ENCODE measurements at places on chromosomes 5 and 9.

DNA sequence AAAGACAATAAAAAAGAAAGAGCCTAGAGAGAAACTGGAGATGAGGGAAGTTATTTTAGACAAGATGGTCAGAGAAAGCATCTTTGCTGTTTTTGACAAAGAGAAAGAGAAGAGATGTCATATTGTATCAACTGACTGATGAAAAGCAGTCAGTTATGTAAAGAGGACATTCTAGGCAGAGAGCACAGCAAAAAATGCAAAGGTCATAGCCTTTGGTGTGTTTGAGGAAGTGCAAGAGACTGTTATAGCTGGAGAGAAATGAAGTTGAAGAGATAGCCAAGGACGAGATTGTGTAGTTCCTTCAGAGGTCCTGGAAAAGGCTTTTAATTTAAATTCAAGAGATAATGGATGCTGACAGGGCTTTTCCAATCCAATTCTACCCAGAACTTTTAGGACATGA, 342.4 kb downstream of the RASEF start:
- no peak for DNase-seq

- DNase-seq = peak; percentile 21
Measured at GRCh38 chr5:145499483-145499882, 335.7 kb downstream of the PRELID2 start.

- DNase-seq = no peak
Measured at GRCh38 chr9:16308645-16309044, 561.8 kb downstream of the BNC2 start.

DNA sequence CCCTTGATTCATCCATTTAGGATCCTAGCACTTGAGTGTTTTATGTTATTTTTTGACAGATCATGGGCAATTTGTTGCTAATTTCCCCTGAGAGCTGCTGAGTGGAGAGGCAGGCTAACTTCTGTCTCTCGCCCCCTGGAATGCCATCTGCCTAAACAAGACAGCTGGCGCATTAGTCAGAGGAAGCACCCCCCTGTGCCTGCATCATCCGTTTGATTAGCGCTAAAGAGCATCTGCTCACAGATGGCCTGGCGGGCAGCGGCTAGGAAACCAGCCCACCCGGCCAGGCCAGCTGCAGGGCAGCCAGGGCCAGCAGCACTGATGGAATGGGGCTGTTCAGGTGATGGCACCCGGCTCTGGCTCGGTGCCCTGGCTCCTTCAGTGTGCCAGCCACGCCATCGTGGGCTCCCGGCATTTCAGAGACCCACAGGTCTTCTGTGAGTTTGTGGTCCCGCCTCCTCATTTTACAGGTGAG, 22.9 kb upstream of the ASS1 start:
- DNase-seq = peak; percentile 42

DNA sequence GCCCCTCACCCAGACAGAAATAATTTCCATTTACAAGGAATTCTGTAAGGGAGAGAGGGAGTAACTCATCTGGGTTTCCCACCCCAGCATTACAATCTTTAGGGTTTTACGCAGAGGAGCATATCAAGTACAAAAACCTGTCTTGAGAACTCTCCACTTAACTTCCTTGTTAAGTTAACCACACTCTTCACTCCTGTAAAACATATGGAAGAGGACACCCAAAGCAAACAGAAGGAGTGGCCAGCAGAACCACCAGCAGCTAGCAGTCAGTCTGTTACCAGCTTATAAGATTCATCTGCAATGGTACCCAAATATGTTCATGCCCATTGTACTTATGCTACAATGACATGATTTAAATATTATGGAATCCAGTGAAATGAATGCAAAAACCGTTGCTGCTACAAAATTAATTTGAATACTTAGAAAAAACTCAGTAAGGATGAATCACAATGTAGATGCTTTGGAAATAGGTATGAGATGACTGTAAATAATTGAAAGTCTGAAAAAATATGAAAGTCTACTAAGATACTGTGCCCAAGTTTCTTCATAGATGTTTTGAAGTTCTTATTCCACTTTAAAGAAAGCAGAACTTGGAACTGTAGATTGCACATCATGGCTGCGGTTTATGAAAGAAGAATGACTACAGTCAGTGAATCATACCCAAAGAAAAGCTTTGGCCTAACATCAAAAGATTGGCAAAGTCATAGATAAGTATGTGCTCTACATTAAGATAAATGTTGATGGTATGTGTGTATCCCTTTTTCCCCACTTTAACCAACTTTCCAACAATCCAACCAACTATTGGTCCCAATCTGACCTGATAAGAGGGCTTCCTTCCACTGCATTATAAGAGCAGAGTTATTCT, 233.6 kb downstream of the ACTL7B start:
- DNase-seq = peak; percentile 54

DNA sequence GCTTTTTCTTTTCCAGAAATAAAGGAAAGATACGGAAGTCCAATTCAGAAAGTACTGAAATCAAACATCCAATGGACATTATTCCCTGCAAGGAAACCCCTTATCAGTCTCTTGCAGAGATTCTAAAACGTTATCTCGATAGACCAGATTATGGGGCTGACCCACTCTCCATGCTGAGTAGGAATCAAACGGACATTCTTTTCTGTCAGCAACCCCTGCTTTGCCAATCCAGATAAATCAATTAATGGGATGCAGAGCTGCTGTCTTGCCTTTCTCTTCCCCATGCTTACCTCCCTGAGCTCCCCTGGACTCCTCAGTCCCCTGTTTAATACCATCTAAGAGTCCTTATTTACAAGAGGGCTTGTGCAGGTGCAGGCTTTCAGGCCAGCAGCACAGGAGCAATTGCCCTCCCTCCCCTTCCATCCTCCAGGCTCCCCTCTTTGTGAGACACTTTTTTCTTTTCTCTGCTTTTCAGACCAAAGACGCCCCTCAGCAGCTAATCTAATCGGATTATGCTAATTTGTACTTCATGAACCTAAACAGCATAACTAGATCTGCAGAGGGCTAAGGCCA, 14.2 kb downstream of the TAL2 start:
- no peak for DNase-seq

- peak; percentile 41 for DNase-seq
Measured at GRCh38 chr5:113020461-113021273, 44.1 kb downstream of the DCP2 start.

DNA sequence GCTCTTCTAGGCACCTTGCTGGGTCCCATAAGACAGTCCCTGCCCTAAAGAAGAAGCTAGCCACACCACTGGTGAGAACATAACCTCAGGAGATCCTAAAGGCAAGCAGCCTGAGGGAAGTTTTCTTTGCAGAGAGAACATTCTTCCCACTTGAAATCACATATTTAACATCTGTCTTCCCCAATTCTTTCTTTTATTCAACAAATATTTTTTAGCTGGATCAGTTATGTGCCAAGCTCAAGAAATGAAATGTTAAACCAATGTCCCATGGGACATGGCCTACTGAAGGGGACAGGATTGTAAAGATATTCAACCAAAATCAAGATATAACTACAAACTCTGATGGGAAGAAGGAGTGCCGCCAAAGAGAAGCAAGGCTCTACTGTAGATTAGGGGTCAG, 36.5 kb downstream of the FOXI1 start:
- no peak for DNase-seq

GRCh38 chr5:68839019-68839552, 254.7 kb upstream of the SLC30A5 start:
- DNase-seq = no peak

DNA sequence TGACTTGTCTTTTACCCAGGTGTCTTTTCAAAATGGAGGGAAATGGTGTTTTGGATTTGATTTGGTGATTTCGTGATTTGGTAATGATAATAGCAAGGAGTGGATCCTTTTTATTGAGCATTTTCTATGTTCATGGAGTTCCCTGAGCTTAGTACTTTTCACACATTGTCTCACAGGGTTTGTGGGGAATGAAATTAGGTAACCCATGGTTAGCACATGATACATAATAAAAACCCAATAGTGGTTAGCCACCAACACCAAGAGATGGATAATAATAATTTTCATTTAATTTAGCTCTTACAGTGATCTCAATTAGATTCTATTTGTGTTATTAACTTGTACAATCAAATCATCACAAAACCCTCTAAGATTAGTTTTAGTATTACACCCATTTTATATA, 65.4 kb downstream of the ARHGAP26 start:
- DNase-seq = no peak

GRCh38 chr9:112535301-112535700, 48.7 kb downstream of the KIAA1958 start:
- DNase-seq = peak; percentile 54

DNA sequence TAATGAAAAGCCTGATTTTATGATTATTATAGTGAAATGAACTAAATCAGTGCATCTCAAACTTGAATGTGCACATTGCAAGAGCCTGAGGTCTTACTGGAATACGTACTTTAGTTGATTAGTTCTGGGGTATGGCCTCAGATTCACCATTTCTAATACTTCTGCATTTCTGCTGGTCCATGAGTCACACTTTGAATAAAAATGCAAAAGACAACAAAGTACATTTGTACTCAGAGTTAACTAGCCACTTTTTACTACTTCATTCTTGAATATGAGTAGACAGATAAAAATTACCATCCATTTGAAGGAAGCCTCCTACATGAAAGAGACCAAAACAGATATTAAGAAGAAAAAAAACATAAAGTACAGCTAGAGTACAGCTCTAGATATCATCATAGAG, 27.1 kb upstream of the PRR16 start:
- DNase-seq = peak; percentile 56

- DNase-seq = no peak
Measured at GRCh38 chr5:83542839-83543238, 71.3 kb downstream of the VCAN start.

- no peak for DNase-seq
Measured at GRCh38 chr5:127876384-127876783, 173.2 kb downstream of the CCDC192 start.

DNA sequence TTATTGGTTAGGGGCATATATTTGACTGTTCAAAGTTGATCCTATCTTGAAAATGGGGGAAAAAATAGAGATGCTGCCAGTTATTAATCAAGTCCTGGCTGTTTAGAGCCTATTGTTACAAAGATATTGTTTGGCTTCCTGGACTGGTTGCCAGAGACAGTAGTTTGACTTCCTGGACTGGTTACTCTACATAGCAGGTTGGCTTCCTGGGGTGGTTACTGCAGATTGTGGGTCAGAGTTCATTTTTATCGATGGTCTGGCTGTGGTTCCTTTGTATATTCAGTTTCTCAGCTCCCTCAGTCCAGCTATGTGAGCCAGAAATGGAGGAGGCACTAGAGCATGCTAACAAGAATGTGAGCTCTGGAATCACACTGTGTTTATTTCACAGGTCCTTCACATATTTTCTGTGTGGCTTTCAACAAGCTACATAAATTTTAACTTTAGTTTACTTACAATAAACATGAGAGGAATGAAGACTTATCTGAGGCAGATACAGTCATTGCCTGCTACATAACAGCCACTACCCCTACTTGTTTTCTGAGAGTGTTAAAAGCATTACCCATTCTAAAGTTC, 137.6 kb downstream of the TRPM3 start:
- no peak for DNase-seq

DNA sequence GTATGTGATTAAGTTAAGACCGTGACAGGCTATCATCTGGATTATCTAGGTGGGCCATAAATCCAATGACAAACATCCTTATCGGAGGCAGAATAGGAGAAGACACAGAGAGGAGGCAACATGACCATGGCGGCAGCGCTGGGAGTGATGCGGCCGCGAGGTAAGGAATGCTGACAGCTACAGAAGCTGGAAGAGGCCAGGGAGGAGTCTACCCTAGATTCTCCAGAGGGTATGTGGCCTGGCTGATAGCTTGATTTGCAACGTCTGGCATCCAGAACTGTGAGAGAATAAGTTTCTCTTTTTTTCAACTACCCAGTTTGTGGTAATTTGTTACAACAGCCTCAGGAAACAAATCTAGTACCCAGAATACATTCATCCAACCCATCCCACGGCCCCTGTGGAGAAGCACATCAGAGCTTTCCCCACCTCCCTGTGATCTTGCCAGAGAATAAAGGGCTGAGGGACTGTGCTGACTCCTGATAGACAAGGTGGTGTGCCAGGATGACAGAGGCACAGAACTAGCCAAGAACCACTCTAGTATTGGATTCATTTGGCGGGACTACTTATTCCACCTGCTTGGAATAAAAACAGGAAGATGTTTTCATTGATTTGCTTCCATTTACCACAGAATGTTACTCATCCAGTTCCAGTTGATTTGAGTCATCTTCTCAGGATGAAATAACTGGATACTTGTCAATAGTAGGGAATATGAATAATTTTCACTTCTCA, 187.4 kb downstream of the MAN2A1 start:
- no peak for DNase-seq

DNA sequence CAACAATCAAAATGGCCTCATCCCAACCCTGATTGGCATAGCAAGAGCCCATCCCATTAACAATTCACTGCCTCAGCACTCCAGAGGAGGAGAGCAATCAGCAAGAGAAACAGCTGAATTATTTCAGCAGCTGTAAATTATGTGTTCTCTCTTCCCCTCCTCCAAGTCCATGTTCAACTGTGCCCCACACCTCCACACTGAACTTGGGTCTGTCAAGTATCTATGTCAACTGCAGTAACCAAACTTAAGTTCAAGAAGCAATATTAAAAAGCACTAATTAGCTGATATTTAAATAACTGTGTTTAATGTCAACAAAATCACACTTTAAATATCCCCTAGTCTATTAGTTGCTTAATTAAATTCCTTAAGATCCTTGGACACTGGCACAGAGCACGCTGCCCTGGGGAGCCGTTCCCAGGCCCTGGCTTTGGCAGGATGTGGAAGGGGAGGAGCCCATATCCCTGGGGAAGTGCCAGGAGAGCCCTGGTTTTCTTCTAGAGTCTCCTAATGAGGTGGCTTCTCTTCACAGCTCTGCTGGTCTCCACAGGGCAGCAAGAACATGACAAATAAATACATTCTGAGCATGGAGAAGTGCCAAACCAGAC, 50.6 kb downstream of the SIL1 start:
- peak; percentile 86 for DNase-seq

- DNase-seq = no peak
Measured at GRCh38 chr9:135669616-135670285, 6.6 kb downstream of the LCN9 start.

DNA sequence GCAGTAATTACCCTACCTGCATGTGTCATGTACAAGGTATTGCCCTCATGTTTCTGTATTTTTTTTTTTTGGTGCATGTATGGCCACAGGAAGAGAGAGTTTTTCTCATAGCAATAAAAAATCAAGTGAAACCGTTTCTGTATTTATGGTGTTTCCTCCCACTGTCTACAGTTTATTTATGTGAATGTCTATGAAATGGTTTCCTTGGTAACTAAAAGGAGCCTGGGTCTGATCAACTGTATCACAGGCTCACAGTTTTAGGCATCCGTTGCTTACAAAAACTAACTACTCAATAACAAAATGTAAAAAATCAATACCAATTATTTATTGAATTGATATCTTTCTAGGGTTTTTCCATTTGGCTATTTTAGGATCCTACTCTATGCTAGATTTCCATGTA, 464.4 kb downstream of the TAF11L14 start:
- DNase-seq = no peak

DNA sequence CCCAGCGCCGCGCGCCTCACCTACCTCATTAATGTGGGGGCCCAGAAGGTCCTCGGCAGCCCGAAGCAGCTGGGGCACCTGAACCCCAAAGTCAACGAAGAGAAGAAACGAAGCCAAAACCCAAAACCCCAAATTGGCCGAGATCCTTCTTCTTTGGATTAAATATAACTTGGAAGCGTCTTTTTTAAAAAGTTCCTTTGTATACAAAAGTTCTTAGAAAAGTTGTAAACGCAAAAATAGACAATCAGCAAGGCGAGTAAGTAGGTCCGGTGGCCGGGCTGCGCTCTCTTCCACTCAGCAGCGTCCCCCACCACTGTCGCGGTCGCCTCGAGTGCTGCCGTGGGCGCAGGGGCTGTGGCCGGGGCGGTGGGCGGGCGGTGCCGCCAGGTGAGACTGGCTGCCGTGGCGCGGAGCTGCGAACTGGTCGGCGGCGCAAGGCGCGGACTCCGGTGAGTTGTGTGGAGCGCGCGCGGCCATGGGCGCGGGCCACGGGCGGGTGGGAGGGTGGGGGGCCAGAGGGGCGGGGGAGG, 360 bp downstream of the KLF4 start:
- DNase-seq = no peak

Data from cardiac fibroblast (primary cell).